T-helper 2 cell (primary cell): ENCODE measurements at places on chromosomes 7 and 10.

- no peak for DNase-seq
Measured at GRCh38 chr7:143286522-143286890, 1.6 kb upstream of the CASP2 start.

DNA sequence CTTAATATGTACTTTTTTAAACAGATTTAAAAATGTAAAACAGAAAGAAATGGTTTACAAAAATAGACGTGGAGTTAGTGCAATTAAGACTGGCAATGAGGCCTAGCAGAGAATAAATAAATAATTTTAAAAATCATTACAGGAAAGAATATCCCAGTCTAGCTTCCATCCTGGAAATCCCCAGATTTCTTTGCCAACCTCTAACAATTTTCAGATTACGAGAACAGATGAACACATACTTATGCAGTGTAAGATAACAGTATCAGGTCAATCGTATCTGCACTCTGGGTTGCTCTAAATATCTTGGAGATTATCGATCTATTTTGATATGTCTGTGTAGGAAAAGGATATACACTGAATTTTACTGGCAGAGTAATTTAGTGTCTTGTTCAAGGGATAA lies 210.5 kb downstream of the SEMA3A start:
- no peak for DNase-seq

DNA sequence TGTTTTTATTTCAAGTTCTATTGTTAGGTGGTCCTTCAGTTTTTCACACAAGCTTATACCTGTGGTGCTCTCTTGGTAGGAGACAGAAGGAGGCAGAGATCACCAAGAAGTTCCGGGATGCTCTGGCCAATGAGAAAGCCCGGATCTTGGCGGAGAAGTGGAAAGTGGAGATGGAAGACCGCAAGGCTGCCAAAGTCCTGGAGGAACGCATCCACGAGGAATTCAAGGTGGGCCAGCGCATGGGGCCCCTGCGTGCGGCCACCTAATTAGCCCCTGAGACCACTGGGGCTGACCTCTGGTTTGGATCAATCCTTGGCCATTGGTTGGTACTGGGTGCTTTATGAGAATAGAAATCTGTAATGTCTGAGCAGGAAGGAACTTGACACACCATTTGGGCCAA lies 33.6 kb downstream of the SH2D4B start:
- no peak for DNase-seq

- no peak for DNase-seq
Measured at GRCh38 chr10:84587789-84588188, 259.4 kb downstream of the CCSER2 start.

- DNase-seq: no peak
Measured at GRCh38 chr10:15486404-15486803, 115.3 kb upstream of the FAM171A1 start.

DNA sequence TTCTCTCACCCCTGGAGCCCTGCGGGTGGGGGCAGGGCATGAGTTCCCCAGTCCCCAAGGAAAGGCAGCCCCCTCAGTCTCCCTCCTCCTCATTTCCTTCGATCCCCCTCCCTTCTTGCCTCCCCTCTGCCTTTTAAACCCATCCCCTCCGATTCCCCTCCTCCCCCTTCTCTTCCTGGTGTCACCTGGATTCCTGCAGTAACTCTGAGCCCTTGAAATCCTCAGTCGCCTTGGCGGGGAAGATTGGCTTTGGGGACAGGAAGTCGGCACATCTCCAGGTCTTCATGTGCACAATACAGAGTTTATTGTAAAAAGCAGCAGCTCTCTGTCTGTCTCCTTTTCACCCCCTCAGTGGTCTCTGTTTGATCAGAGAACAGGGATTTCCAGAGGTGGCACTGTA lies 1.3 kb upstream of the MUC12 start:
- DNase-seq: no peak

- no peak for DNase-seq
Measured at GRCh38 chr10:87591589-87591886, 68.1 kb upstream of the PAPSS2 start.

DNA sequence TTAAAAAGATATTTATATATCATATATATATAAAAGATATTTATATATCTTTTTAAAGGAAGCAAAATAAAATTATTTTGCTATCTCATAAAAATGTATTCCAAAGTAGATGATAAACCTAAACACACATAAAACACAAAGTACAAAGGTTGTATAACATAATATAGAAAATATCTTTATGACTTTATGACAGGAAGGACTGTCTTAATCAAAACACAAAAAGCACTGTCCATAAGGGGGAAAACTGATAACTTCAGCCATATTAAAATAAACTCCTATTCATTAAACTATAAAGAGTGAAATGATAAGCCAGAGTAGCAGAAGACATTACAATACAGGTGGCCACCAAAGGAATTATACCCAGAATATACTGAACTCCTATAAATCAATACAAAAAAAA lies 34.8 kb downstream of the KDM7A start:
- DNase-seq: no peak

GRCh38 chr7:36473454-36474282 lies 84.0 kb downstream of the ANLN start:
- DNase-seq: no peak

DNA sequence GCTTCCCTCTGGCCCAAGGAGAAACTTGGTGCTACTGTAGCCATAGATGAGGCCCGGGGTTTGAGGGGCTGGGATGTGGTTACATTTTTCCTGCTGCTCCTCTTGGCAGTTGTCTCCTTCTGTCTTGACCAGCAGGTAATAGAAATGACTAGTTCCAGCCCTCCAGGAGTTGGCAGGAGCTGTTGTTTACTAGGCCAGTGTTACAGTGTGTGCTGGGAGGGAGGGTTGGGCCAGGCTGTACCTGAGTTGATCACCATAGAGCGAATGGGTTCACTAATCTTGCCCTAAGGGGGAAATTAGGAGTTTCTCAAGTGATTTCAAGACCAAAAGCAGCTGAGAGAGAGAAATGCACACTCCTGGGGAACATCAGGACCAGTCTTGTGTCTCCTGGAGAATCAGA lies 34.9 kb downstream of the PAX2 start:
- no peak for DNase-seq

- no peak for DNase-seq
Measured at GRCh38 chr7:31014826-31015225, 37.3 kb upstream of the ADCYAP1R1 start.

- no peak for DNase-seq
Measured at GRCh38 chr7:133871757-133872156, 255.4 kb upstream of the LRGUK start.

GRCh38 chr10:14200698-14201544 lies 129.8 kb downstream of the FRMD4A start:
- DNase-seq: no peak

- DNase-seq: no peak
Measured at GRCh38 chr7:131222171-131222570, 105.5 kb upstream of the MKLN1 start.

DNA sequence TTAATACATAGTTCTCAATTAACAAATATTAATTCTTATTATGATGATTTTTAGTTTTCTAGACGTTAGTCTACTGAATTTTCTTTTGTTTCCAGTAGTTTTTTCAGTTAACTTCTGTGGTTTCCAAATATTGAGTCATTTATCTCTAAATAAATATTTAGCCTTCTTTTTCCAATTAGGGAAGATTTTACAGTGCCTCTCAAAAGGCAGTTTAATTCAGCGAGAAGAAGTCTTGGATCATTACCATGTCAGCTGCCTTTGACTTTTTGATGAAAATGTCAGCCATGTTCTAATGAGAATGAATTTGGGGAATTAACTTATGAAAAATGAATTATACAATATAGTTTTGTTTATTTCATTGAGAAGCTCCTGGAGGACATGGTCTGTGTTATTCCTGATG lies 90.0 kb downstream of the CDK14 start:
- no peak for DNase-seq

- no peak for DNase-seq
Measured at GRCh38 chr7:134662871-134663205, 16.2 kb downstream of the BPGM start.

GRCh38 chr7:30458311-30458710 lies 20.3 kb downstream of the NOD1 start:
- DNase-seq: no peak

- no peak for DNase-seq
Measured at GRCh38 chr7:55374213-55374612, 9.1 kb downstream of the LANCL2 start.
